A172 (cell line): ENCODE measurements at places on chromosomes 11 and 22. TPM values are rescaled to one million over a fixed set of nuclear protein-coding genes. Genes with fewer than 3 reads are reported as not detected.

DNA sequence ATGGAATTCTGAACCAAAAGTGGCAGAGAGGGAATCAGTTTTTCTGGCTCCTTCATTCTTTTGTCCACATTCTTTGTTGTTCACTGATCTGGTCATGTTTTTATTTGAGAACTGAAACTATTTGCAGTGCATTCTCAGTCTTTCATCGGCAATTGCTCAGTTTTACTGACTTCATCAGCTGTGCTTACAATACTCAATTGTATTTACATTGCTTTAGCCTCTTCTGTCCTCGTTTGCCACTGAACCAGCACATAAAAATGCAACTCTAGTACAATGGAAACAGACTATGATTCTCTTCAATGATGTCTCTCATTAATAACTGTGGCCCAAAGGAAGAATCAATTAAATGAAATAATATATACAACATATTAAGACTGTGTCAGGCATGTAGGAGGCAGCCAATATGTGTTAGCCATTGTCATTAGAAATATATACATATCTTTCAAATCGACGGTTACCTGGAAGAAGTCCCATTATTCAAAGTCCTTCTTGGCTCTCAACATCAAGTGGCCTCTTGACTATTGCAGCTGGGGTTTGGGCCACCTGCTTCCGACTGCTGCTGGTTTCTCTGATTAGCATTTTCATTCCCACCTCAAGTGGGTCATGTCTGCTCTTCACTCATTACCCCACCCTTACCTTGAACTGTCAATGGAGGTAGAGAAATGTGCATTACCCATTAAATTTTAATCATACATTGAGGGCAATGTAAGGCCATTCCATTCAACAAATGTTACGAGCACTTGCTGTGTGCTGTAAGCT, 600.1 kb downstream of the INSC start:
- DNase-seq: no peak

DNA sequence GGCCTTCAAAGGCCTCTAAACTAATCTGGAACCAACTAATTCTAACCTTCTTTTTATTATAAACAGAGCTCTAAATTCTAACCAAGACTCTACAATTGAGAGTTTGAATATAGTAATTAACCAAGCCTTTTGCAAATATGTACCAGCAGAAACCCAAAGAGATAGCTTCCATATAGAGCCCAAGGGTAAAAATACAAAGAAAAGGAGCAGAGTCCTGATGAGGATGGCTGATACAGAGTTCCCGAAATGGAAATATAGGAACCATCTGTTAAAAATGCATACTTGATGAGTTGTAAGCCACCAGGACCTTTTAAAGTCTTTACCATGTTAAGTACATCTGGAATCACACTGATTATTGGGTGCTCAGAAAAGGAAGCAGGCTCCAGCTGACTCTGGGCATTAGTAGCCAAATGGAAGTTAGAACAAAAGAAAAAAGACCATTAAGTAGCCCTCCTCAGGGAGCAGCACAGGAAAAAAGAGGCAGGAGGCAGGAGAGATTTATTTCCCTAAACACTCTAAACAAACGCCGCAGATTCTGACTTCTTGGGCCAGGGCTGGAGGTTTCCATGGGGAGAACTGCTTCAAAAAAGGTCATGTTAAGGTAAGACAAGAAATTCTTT, 463.1 kb upstream of the FAT3 start:
- DNase-seq: no peak

Gene IFITM2
- 17.6 and 22.6 TPM in 2 replicates for total RNA-seq

DNA sequence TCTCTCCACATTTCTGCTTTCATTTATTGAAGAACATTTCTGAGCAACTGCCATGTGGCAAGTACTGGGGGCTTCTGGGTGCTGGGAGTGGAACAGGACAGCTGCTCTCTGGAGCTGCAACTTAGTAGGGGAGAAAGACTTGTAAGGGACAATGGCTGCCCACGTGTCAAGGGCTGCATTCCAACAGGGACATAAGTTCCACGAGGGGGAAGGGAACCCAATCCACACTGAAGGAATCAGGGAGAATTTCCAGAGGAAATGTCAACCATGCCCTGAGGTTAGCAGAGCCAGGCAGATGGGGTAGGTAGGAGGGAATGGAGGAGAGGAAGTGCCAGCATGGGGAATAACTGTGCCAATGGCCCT, 1.7 kb downstream of the MAPK8IP2 start:
- DNase-seq: no peak

Gene KCNQ1
- 1.9 and 3.5 TPM in 2 replicates for total RNA-seq

Gene OTOG
- not detected in 2 replicates for total RNA-seq

DNA sequence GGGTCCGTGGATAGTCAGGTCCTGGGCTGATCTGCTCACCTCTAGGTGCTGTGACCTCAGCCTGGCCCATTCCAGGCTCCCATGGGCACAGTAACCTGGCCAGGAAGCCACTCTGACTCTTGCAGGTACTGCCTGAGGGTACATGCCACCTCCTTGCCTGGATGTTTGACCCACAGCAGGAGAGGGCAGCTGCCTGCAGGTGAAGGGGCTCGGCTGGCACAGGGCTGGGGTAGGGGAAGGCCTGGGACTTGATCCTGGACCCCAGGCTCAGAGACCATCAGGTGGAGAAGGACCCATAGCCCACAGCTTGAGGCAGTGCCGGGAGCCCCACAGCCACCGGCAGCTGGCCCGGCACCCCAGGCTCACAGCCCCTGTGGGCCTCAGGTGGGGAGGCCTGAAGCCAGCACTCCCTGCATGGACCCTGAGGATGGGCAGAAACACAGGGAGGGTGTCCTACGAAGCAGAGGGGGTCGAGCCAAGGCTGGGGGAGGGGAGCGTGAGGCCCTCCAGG, 2.7 kb downstream of the LRRC56 start:
- no peak for DNase-seq

Gene MAPK8IP2
- total RNA-seq: 7.9 and 10.8 TPM in 2 replicates

GRCh38 chr11:81569999-81570398, 1163.7 kb downstream of the FAM181B start:
- DNase-seq: no peak

Gene MS4A7
- total RNA-seq: not detected in 2 replicates

- DNase-seq: peak; percentile 44
Observed at GRCh38 chr11:61776561-61777075, 15.8 kb downstream of the TMEM258 start.

Gene CSF2RB
- 0.02 TPM in 1 of 2 replicates, not detected in the other for total RNA-seq

DNA sequence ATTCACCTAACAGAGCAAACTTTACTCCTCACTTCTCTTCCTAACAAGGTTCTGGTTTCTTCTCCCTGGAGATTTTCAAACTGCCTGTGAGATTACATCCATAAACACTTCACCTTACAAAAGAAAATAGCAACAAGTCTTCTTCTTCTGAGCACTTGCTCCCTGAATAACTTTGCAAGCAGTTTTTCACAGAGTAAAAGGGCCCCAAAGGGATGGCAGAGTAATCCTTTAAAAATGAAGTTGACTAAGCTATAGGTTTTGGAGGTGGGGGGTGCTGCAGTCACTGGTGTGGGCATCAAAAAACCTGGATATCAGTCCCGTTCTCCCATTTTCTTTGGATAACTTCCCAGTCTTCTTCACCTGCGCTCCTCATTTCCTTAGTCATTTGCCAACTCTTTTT, 484.9 kb downstream of the MIAT start:
- DNase-seq: no peak

Gene TUBA8
- 0.29 and 1.3 TPM in 2 replicates for total RNA-seq

- no peak for DNase-seq
Observed at GRCh38 chr11:76579056-76579751, 91.3 kb downstream of the LRRC32 start.

DNA sequence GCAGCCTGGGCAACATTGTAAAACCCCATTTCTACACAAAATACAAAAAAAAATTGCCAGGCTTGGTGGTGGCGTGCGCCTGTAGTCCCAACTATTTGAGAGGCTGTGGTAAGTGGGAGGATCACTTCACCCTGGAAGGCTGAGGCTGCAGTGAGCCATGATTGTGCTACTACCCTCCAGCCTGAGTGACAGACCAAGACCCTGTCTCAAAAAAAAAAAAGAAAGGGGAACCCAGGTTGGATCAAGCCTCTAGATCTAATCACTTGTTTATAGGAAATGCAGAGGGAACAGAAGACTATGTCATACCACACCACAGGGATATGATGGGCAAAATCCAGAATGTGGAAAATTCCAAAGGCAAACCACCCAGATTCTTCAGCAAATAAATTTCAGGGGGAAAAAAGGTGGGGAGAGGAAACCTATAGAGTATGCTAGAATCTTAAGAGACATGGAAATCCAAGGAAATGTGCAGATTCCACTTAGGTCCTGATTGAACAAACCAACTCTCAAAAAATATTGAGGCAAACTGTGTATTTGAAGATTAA, 16.5 kb upstream of the MALAT1 start:
- no peak for DNase-seq

- peak; percentile 90 for DNase-seq
Observed at GRCh38 chr11:9575260-9576240, 2.1 kb downstream of the WEE1 start.

Gene ALDH3B1
- 54.0 and 64.8 TPM in 2 replicates for total RNA-seq

Gene IPO7
- 95.3 and 115 TPM in 2 replicates for total RNA-seq

Gene MYEOV
- 68.7 and 130 TPM in 2 replicates for total RNA-seq

Gene SPON1
- 0.29 TPM in 1 of 2 replicates, not detected in the other for total RNA-seq

Gene FAM227A
- 0.83 and 2.5 TPM in 2 replicates for total RNA-seq

GRCh38 chr11:117384045-117384444, 56.4 kb downstream of the CEP164 start:
- DNase-seq: peak; percentile 76

- DNase-seq: no peak
Observed at GRCh38 chr11:120698918-120699317, 187.4 kb downstream of the GRIK4 start.

GRCh38 chr22:27195094-27195493, 537.7 kb downstream of the MIAT start:
- DNase-seq: no peak

- no peak for DNase-seq
Observed at GRCh38 chr22:37519268-37520195, at the start of gene CARD10. Gene CARD10, minus strand, starts transcription at chr22:37519415. Its CDS starts 215 bp downstream, at chr22:37519200.

DNA sequence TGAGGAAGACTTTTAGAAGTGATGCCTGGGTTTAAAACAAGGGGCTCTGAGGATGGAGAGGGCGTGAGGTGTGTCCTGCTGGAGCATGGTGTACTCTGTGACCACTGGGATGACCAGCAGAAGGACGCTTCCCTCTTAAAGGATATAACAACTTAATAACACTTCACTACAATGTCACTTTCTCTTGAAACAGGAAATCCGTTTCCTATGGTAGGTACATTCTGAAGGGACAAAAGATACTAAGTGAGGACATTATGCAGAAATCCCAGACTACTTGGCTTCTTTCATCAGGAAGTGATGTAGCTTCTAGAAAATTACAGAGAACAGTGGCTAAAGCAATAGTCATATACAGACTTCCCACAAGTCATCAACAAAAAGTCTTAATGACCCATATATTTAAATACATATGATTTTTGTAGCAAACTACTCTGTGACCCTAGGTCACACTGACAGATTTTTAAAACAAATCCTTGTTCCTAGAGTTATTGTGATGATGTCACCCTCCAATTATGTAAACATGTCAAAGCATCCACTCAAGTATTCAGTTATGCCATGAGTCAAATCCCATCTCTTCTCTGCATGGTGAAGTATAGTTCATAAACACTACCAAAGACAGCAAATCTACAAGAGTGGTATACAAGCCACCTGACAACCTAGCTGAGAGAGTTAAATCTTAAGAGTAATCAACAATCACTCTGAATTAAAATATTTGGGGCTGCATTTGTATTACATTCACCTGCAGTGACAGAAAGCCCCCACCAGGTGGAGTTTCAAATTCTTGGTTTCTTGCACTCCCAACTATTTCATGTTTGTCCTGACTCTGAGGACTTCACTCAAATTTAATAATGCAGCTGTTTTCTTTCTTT, 32.8 kb downstream of the PITPNB start:
- DNase-seq: peak; percentile 55
